ENCODE measurements at places on chromosomes 11 and 22. TPM values are rescaled to one million over a fixed set of nuclear protein-coding genes. Genes with fewer than 3 reads are reported as not detected.

Gene ANKK1
- total RNA-seq: not detected

Gene ART5
- not detected for total RNA-seq

Gene CD3E
- not detected for total RNA-seq

Gene POU2AF2
- total RNA-seq: not detected

Gene HEPHL1
- not detected for total RNA-seq

Gene MS4A10
- not detected for total RNA-seq

Gene MRGPRE
- 0.73 TPM for total RNA-seq

Gene TMEM179B
- 38.9 TPM for total RNA-seq

Gene TRIM34
- total RNA-seq: 5.9 TPM

Gene ARFIP2
- total RNA-seq: 51.1 TPM

Gene PTPN5
- total RNA-seq: not detected

Gene MARK2
- total RNA-seq: 11.0 TPM

Gene CCDC85B
- 63.9 TPM for total RNA-seq

Gene CUL5
- total RNA-seq: 29.0 TPM

Gene TSSK2
- total RNA-seq: not detected

Gene FREY1
- 2.3 TPM for total RNA-seq

Gene PRR5L
- total RNA-seq: 2.9 TPM

Gene IGF2
- 0.59 TPM for total RNA-seq

Gene MOGAT2
- total RNA-seq: not detected

Gene FBLN1
- total RNA-seq: 199 TPM

Gene SLC37A4
- 12.5 TPM for total RNA-seq

Gene MMP26
- not detected for total RNA-seq

Gene SLC15A3
- total RNA-seq: 4.5 TPM

Gene NLRP10
- 1.8 TPM for total RNA-seq

Gene CYP2D6
- total RNA-seq: 0.37 TPM

Gene DEAF1
- total RNA-seq: 36.0 TPM

Gene TMEM45B
- total RNA-seq: not detected

Gene KDM4E
- total RNA-seq: not detected

Gene HORMAD2
- total RNA-seq: not detected

Data from subcutaneous preadipocyte (primary cell).